ENCODE measurements at places on chromosomes 4 and X. TPM values are rescaled to one million over a fixed set of nuclear protein-coding genes. Genes with fewer than 3 reads are reported as not detected.

Gene PLP1
- not detected for total RNA-seq

Gene GAGE12F
- not detected for total RNA-seq

Gene HTN3
- not detected for total RNA-seq

Gene IRF2
- total RNA-seq, result 26.0 TPM

Gene TMPRSS11B
- not detected for total RNA-seq

Gene TMPRSS11F
- not detected for total RNA-seq

Gene RAB41
- not detected for total RNA-seq

Gene CXorf49
- total RNA-seq, result not detected

Gene RHOXF1
- not detected for total RNA-seq

All from hair follicular keratinocyte (primary cell).